ENCODE measurements at places on chromosomes 2 and 18. TPM values are rescaled to one million over a fixed set of nuclear protein-coding genes. Genes with fewer than 3 reads are reported as not detected.

GKN2 gene
- total RNA-seq: not detected

SLC4A3 gene
- not detected for total RNA-seq

AMER3 gene
- total RNA-seq: not detected

DNA sequence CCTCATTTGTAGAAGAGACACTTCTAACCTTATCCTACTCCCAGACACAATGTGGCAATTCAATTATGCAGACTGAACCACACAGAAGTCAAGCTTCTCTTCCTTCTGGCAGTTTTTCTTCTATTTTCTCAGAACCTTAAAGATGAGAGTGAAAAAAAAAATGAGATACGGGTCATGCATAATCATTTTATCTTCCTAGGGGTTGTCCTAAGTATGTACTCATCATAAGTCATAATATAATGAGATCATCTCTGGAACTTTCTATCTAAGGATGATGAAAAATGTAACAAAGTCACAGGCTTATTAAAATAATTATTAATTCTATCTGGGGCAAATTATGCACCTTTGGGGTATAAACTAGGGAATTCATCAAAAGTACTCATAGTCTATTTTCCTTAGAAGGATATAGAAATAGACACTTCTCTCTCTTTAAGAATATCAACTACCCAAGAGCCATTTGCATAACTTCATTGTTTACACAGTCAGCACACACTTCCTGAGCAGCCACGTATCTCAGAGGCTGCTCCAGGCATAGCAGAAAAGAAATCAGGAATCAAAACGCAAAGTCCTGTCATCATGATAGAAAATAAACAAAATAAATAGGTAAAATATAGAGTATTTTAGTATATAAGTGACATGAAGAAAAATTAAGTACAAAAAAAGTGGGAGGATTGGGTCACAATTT is 345.9 kb upstream of the SPHKAP start:
- H3K4me1 ChIP-seq: no peaks in the 10 kb centered on the region
- H3K27ac ChIP-seq: no peak overlapping the region
- no peaks in the 10 kb centered on the region for H3K27me3 ChIP-seq
- no peaks in the 10 kb centered on the region for H3K36me3 ChIP-seq
- no peak overlapping the region for H3K4me3 ChIP-seq
